ENCODE measurements at places on chromosomes 3 and 15.

DNA sequence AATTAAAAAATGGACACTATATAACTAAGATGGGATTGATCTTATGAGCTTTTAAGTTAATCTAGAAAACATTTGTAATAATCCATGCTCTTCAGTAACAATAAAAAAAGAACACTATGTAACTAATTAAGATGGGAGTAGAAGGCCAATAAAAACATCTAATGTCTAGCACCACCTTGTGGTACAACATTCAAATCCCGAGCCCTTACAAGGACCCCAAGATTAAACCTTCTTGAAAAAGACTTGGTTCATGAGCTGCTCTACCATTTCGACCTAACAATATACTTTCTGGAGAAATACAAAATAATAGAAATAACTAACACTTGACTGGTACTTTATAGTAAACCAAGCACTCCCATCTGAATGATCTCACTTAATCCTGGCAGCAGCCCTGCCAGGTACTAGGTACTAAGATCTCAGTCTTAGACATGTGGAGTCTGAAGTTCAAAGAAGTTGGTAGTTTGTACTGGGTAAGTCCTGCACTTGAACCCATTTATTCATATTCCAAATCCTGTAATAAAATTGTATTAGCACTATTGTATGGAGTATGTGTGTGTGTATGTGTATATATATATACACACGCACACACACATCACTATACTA, 21.8 kb downstream of the METTL6 start:
- DNase-seq: peak; percentile 63

DNA sequence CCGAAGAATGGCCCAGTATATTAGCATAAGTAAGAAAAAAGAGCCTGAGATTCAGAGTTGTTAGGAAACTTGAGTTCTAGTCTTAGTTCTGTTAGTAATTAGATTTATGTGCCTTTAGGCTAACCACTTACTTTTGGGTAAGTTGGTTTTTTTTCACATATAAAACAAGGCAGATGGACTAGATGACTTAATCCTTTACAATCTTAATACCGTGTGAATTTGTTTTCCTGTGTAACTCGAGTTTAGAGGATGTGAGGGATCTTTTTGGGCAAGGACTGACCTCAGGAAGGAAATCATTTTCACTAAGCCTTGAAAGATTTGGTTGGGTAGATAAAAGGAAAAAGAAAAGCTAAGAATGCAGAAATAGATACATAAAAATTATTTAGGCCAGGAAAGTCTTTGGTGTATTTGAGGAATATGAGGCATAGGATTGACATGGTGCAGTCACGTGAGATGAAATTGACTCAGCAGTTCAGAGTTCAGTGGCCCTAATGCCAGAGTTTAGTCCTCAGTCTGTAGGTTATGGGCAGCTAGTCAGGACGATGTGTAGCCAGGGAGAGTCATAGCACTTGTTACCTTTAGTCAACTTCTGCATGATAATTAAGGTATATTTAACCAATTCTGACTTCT, 34.6 kb downstream of the PAK2 start:
- no peak for DNase-seq

GRCh38 chr15:37581866-37582532, 352.4 kb upstream of the TMCO5A start:
- no peak for DNase-seq

- DNase-seq: no peak
Observed at GRCh38 chr15:57130956-57131355, 212.5 kb downstream of the TCF12 start.

- DNase-seq: no peak
Observed at GRCh38 chr3:180116658-180117057, 79.9 kb upstream of the PEX5L start.

DNA sequence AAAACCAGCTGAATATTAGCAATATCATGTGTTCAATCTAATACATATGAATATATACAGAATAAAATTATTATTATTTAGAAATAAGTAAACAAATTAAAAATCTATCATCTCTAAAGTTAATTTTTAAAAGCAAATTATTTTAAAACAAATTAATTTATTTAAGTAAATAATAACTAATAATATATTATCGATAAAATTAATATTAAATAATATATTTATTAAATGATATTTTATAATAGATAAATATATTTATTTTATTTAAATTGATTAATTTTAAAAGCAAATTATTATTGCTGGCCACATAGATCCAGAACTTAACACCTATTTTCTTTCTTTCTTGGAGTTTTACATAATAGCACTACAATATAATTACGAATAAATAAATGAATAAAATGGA, 22.2 kb downstream of the RTP3 start:
- no peak for DNase-seq

- no peak for DNase-seq
Observed at GRCh38 chr3:194979173-194979572, 291.8 kb downstream of the XXYLT1 start.

DNA sequence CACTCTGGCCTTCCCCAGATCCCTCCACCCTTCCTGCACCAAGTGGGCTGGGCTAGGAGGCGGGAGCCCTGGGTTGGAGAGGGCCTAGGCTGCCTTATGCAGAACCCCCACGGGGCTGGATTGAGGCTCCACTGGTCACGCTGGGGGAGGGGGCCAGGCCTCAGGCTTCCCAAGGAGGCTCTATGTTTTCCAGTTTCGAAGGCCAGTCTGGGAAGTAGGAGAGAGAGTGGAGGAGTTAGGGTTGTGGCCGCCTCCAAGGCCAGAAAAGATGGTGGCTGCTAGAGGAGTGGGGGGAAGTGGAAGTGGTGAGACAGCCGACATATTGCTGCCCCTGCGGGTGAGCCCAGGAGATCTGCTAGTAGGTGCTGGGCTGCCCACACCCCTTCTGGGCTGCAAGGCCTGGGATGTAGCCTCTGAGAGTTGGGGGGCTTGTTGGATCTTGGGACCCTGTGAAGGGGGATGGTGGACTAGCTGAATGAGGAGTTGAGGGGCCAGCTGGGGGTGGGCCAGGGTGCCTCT, 1.2 kb downstream of the GNAI2 start:
- peak; percentile 46 for DNase-seq

GRCh38 chr15:90906181-90906849, 3.2 kb downstream of the MAN2A2 start:
- DNase-seq: no peak

GRCh38 chr15:38189671-38190295, 62.9 kb upstream of the SPRED1 start:
- DNase-seq: no peak

GRCh38 chr3:105594219-105594618, 227.5 kb downstream of the ALCAM start:
- DNase-seq: no peak

DNA sequence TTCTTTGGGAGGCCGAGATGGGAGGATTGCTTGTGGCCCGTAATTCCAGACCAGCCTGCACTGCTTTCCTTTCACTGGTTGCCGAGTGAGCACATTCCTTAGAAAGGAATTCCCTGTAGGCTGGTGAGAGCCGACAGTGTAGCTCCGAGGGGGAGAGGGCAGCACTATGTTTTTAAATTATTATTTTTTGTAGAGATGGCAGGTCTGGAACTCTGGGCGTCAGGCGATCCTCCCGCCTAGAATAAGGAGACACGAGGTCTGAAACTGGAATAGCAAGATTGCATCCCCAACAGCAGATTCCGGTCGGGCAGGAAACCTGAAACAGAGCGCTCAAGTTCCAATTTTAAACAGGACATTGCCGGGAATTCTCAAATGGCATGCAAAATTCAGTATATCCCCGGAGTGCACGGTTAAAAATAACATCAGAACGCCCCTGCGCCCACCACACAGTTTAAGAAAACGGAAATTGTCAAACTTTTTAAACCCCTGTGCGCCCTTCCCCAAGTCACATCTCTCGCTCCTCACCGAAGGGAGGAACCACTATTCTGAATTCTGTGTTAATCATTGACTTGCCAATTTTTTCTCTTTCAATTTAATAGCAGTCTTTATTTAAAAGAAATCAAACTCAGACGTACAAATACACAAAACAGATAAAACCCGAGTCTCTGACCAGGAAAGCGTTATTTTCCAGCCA, 643 bp upstream of the RNU5B-1 start:
- DNase-seq: no peak

DNA sequence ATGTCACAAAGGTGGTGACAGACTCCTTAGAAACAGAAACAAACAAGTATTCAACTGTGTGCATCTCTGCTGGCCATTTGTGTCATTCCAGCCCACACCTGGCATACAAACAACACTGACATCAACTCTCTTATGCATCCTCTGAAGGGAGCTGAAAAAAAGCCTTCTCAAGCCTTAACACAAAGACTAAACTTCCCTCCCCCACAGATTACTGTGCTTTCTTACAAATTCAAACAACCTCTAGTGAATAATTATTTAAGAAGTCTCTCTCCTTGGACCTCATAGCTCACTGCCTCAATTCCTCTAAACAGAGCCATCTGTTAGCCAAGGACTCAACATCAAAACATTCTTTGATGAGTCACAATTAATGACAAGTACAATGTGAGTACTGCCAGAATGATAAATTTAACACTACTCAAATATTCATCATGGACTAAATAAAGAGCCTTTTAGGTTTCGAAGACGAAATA, 132.1 kb downstream of the WDR76 start:
- no peak for DNase-seq
